NCI-H1092 (cell line): ENCODE measurements at places on chromosomes 5 and 9.

DNA sequence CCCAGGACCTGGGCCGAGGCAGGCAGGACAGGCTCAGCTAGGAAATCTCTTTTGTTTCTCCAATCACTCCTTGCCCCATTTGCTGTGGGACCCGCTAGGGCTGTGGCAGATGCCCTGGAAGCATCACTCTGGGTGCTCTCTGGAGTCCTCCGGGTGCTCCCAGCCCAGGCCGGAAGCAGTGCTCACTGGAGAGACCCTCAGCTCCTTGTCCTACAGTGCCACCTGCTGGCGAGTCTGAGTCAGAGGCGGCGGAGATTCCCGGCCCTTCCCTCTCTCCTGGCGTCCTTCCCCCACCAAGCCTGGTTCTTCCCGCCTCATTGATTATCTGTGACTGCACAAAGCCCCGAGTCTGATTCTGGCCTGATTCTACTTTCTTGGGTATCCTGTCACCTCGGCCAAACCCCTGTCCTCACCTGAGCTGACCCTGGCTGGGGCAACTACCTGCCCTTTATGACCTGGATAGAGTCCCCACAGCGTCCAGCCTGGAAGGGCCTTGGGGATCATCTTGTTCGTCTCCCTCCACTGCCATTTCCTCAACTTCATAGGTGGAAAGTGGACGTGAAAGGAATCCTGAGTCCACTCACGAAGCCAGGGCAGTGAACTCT is 7.3 kb upstream of the BARHL1 start:
- peak; percentile 75 for DNase-seq

- no peak for DNase-seq
Observed at GRCh38 chr5:109455598-109456096, 45.9 kb upstream of the PJA2 start.

DNA sequence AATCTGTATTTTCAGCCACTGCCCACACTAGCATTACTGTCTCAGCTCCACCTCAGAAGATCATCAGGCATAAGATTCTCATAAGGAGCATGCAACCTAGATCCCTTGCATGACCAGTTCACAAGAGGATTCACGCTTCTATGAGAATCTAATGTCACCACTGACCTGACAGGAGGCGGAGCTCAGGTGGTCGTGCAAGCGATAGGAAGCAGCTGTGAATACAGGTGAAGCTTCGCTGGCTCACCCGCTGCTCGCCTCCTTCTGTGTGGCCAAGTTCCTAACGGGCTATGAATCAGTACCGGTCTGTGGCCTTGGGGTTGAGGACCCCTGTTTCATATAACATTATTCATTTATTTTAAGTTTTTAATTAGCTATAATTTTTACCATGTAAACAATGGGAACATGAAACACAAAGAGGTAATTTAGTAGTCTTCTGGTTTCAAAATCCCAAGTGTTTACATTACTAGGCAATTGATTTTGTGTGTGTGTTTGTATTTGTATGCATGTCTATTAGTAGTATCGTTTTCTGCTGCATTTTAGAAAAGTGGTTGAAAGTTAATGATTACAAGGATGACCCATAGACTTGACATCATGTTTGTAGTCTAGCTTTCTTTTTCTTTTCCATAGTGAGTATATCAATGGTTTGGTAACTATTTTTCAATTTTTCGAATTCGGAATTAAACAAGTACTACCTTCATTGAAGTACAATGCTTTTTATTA is 159.4 kb downstream of the TENT4A start:
- no peak for DNase-seq

DNA sequence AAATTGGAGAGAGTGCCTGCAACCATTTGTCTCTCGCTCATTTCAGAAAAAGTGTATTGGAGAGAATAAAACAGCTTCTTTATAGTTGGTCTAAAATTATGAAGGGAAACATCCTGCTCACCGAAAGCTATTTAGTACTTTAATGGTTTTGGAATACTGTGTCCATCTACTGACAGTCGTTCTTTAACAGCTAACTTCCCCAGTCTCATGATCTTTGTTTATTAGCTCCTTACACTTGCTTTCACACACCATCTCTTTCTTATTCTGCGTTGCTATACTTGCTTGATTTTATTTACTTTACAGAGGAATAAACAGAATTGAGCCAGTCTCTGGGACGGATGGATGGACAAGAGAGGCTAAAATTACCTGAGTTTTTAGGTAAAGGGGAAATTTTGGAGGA is 229.3 kb downstream of the CCDC171 start:
- no peak for DNase-seq

DNA sequence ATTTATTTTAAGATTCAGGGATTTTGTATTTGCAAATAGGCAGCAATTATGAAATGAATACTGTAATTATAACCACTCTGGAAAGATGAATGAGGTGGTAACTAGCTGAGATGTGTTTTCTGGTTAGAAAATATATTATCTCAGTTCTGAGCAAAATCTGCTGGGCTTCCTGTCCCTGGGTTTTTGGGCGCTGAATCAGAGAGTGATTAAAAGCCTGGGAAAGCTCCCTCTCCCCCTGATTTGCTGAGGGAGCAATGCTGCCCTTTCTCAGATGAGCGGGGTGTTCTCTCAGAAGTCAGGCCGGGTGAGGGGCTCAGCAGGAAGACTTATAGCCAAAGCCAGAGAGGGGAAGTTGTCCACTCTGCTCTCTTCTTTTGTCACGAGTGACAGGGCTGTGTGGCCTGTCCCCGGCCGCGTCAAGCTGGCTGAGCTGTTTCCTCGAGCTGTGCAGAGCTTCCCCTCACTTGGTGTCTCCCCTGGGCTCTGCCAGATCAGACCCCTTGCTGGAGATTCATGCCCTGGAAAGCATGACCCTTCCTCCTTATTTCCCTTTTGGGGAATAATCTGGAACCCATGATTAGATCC is 39.8 kb upstream of the PITX1 start:
- no peak for DNase-seq

GRCh38 chr9:134895567-134895907 is 14.9 kb downstream of the FCN2 start:
- DNase-seq: no peak

- DNase-seq: no peak
Observed at GRCh38 chr9:95182854-95183563, 134.5 kb downstream of the FANCC start.

DNA sequence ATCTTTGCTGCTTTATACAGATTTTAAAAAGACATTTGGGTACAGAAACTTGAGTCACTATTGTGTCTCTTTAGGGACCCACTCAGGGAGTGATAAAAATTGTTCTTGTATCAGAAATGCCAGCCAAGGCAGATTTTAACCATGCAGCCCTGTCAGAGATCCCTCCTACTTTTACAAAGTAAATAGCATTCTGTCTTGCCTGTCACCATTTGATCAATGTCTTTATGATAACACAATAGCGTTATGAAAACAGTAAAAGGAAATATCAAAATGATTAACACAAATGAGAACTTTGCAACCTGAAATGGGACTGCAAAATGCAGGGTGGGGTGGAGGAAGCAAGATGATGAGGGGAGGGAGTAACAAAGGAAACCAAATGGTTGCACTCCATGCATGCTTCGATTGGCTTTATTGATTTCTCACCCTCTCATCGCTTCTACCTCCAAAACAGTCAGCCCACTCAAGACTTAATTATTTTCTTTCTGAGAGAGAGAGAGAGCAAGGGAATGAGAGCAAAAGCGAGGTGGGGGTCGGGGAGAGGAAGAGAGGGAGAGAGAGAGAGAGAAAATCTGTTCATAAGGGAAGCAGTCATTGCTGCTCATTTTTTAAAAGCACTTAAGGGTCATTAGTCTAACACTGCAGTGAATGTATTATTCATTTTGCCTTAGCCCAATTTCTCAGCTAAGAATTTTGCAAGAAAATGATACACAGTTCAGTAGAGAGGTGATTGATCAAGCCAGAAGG is 576.5 kb downstream of the CSNK1G3 start:
- DNase-seq: no peak

- no peak for DNase-seq
Observed at GRCh38 chr5:168656633-168657032, 77.5 kb upstream of the PANK3 start.

DNA sequence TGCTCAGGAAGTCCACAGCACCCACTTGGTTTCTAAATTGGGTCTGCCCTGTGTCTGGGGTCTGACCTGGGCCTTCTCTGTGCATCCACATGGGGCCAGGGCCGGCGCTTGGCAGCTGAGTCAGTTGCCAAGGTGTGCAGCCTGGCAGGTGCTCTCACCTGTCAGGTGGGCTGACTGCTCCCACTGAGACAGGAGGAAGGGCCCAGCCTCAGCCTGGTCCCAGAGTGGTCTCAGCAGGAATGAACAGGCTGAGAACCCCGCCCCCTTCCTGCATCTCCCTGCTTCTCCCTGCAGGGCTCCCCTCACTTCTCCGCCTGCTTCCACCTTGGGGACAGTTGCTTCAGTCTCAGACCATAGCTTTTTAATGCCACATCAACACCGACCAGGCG is 60.5 kb downstream of the BARX1 start:
- no peak for DNase-seq

- no peak for DNase-seq
Observed at GRCh38 chr5:145500710-145501109, 334.4 kb downstream of the PRELID2 start.

- DNase-seq: no peak
Observed at GRCh38 chr9:7211657-7212056, 453.9 kb downstream of the KDM4C start.

DNA sequence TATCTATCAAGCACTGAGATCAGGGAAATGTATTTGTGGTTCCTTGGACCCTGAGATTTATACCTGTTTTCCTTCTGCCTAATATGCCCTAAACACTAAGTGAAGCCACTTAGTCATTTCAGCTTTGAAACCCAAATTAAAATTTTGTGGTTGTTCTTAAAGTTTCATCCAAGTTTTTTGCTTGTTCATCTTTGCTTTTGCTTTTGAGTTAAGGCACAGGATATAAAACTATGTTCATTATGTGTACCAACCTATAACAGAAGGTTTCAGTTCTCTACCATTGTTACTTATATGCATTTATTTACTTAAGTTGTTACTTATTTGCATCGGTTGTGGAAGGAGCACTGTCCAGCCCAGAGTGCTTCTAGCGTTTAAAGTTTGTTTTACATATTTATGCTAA is 382.3 kb downstream of the PTPRD start:
- no peak for DNase-seq

DNA sequence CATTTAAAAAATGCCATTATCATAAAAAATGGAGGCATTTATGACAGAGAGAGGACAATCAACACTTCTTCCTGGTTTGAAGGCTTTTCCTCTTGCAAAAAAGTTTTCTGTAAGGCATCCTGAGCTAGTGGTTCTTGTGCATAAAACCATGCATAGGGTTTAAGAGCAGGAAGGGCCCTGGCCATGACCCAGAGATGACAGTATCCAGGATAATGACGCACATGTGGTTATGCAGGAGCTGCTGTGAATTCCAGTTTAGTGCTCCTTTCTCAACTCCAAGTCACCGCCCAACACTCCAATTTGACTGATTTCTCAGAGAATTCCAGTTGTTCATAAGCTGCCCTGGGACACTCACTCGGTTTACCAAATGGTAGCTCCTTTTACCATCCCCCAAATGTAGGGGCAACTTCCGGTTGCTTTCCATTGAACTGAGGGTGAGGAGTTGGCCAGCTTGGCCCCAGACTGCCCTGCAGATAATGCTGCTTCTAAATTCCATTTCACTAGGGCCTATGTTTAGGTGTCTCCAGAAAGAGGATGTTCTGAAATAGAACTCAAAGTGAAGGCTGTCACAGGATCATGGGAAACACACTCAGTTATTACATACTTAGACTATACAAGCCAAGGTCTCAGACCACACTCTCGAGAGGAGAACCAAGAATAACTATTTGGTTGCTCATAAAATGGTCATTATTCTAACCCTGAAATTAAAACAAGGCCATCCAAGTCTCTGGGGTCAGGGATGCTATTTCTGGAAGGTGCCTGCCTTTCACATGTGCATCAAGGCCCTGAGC is 179.1 kb downstream of the SLIT3 start:
- no peak for DNase-seq

DNA sequence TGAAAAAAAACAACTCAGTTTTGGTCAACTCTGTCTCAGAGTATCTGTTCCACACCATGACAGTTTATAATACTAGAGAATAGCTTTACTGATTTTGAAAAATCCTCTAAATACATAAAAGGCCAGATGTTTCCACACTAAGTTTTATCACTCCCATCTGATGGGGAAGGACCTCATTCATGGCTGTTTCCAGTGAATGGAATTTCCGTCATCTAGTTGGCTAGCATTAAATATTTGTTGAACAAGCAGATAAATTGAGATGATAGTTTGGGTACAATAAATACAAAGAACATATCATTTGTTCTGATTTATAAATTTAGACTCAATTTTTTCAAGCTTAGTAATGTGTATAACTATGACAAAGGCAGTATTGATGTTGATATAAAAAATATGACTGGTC is 408.5 kb downstream of the PTPRD start:
- no peak for DNase-seq

DNA sequence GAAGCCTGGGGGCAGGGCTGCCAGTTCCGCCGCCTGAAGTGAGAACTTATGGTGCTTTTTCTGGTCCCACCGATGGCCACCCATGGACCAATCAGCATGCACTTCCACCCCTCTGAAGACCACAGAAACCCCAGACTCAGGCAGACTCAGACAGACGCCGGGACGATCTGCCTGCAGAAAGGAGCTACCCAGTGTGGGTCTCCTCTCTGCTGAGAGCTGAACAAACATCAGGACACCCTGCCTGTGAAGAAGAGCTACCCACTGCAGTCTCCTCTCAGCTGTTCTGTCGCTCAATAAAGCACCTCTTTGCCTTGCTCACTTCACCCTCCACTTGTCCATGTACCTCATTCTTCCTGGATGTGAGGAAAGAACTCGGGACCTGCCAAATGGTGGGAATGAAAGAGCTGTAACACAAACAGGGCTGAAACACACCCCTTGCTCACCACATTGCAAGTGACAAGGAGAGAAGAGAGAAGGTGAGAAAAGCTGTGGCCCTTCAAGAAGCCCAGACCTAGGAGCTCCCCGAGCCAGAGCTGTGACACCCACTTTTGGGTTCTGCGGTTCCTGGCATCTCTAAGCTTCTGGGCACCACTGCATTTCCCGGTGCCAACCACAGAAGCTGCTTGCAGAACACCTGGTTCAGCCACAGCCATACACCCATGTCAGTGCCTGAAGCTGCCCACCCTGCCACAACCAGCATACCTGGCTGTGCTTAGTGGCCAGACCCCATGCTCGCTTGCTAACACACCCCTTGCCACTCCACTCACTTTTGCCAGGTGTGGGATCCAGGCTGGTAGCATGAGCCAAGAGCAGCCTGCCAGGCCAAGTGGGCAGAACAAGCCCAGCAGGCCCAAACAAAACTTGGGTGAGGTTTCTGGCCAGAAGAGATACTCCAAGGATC is 114.3 kb upstream of the TSLP start:
- no peak for DNase-seq

- no peak for DNase-seq
Observed at GRCh38 chr9:83714329-83714728, 6.6 kb upstream of the UBQLN1 start.

- no peak for DNase-seq
Observed at GRCh38 chr9:108677776-108678175, 178.0 kb downstream of the ACTL7B start.

GRCh38 chr9:70407081-70407503 is 7.4 kb downstream of the KLF9 start:
- DNase-seq: no peak

- no peak for DNase-seq
Observed at GRCh38 chr9:126707083-126707482, 93.4 kb downstream of the LMX1B start.
